ENCODE measurements at places on chromosomes 1 and 21.

DNA sequence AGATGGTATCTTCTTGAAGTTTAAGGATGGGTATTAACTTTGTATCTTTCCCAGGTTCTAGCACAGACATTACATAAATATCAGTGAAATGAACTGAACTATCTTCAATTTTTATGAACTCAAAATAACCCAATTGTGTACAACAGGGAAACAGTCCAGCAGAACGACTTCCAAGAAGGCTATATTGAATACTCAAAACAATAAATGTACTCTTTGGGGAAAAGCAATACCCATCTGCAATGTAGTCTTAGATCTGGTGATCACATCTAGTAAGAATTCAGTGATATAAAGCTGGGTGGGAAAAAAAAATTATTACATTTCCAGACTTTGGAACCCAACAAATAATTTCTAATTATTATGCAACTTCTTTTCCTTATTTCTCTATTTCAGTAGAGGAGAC lies 33.1 kb upstream of the GORAB start:
- no peak for DNase-seq

GRCh38 chr1:10958614-10959013 lies 53.8 kb upstream of the TARDBP start:
- DNase-seq: no peak

- no peak for DNase-seq
These were observed 145.5 kb upstream of the DMRTA2 start for GRCh38 chr1:50568782-50569181.

- DNase-seq: no peak
These were observed 438.8 kb upstream of the OLFM3 start for GRCh38 chr1:102435483-102435882.

DNA sequence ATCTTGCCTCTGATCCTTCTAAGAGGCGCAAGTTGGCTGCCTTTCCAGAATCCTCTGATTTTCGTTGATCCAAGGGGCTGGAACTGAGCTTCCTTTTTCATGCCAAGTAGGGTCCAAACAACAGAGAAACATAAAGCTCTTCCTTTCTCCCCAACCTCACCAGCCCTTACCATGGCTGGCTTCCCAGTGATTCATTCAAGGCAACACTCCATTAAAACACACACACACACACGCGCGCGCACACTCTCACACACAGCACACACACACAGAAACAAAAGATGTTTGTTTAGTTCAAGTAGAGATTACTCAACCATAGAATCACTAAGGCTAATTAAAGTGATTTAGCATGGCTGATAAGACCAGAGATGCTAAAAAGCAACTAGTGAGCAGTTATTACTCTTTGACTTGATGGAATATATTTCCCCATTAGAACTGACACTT lies 13.0 kb upstream of the GUCA2A start:
- DNase-seq: no peak
